NCI-H510A (cell line): ENCODE measurements at places on chromosomes 4 and X.

DNA sequence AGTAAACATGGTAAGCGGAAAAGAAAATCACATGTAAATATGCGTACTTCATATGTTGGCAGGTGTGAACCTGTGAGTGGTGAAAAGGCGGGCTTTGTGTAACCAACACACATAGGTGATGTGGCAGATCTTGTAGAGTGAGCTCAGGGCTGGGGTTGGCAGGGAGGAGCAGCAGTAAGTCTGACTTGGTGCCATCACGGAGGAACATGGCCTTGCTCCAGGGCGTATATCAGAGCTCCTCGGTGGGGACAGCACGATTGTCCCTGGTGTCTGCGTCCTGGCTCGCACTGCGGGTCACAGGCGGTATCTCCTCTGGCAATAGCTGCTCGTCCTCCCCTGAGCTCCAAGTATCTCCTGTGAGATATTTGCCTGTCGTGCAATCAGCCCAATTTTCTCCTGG is 733.6 kb downstream of the TRIML1 start:
- DNase-seq, result no peak

DNA sequence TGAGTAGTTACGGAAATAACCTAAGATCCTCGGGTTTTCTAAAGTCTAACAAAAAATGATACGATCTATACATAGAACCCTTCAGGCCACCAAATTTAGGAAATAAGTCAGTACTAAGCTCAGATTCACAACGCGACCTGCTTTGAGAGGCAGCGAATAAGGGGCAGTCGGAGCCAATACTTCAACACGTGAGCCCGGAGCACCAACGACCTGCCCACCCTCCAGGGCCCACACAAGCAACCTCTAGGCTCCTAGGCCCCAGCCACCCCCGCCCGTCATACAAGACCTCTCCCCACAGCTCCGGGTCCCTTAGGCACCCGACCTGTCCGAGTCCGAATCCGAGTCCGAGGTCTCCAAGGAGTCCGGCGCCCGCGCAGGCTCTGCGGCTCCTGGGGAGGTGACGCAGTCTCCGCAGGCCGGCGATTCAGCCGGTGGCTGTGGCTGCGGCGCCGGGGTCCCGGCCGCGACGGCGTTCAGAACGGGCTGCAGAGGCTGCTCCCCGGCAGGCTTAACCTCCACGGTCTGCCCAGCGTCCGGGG is 580 bp downstream of the NAF1 start:
- peak; percentile 6 for DNase-seq

- DNase-seq, result no peak
Measured at GRCh38 chr4:188732131-188732530, 592.9 kb downstream of the TRIML1 start.

- DNase-seq, result no peak
Measured at GRCh38 chrX:119708936-119709335, 16.0 kb upstream of the SEPTIN6 start.
